Activated CD4-positive, alpha-beta T cell treated with anti-CD3 and anti-CD28 coated beads, Interleukin-2, amount 10 ng/mL, durations not matched to agents 24 days and 14 days (primary cell): ENCODE measurements at places on chromosomes 3 and 15. TPM values are rescaled to one million over a fixed set of nuclear protein-coding genes. Genes with fewer than 3 reads are reported as not detected.

FBXO40 gene
- not detected in 2 replicates for total RNA-seq

DNA sequence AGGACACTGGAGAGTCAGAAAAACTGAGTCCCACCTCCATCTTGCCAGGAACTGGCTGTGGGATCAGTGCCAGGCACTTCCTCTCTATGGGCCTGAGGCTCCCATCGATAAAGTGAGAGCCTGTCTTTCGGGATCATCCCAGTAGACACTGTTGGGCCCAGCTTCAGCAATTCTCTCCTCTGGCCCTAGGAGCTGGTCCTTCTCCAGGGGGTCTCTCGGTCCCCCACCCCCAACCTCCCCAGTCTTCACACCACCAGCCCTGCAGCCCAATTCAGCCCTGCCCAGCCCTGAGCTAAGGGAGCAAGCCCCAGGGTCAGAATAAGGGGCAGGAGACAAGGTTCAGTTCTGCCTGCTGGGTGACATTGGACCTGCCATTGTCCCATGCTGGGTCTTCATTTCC lies 4.5 kb upstream of the LCTL start:
- no peaks in the 10 kb centered on the region for H3K36me3 ChIP-seq
- peaks cover 8% of the 10 kb centered on the region for H3K4me1 ChIP-seq
- no peak overlapping the region for H3K27ac ChIP-seq
- no peak for DNase-seq
- no peak overlapping the region for H3K4me3 ChIP-seq

- peaks cover 30% of the 10 kb centered on the region for H3K27me3 ChIP-seq
- H3K4me3 ChIP-seq: peak overlapping the region; percentile 74
- H3K36me3 ChIP-seq: peaks cover 4% of the 10 kb centered on the region
Measured at GRCh38 chr3:46538803-46539442, 27.2 kb downstream of the LRRC2 start.

DNA sequence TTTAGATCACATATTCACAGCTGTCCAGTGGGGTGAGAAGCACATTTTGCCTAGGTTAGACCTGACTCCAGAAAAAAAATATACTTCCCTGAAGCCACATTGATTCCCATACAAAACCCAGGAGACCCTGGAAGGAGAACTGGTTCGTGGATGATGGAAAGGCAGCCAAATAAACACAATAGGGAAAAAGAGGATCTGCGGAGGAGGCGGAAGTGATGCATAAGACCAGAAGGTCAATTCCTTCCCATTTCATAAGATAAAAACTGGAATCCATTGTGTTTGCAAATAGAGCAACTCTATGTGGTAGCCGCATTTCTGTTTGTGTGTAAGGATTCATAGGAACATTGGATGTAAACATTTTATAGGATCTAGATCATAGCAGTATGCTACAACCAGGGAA lies 781.9 kb upstream of the GRM7 start:
- no peak overlapping the region for H3K4me3 ChIP-seq
- H3K36me3 ChIP-seq: no peaks in the 10 kb centered on the region
- no peak for DNase-seq
- H3K27me3 ChIP-seq: no peaks in the 10 kb centered on the region

- no peak for DNase-seq
- H3K4me3 ChIP-seq: no peak overlapping the region
- no peaks in the 10 kb centered on the region for H3K27me3 ChIP-seq
- no peaks in the 10 kb centered on the region for H3K4me1 ChIP-seq
Measured at GRCh38 chr3:40278791-40279190, 30.7 kb upstream of the EIF1B start.

GRCh38 chr3:74329096-74329495 lies 285.4 kb downstream of the CNTN3 start:
- H3K36me3 ChIP-seq: no peaks in the 10 kb centered on the region
- no peak overlapping the region for H3K27ac ChIP-seq
- no peaks in the 10 kb centered on the region for H3K4me1 ChIP-seq
